K562 (cell line): ENCODE measurements at places on chromosomes 13 and 19. TPM values are rescaled to one million over a fixed set of nuclear protein-coding genes. Genes with fewer than 3 reads are reported as not detected.

The PODNL1 gene
- polyA plus RNA-seq: 0.21 TPM in 1 of 2 replicates, not detected in the other

The ZSCAN4 gene
- not detected in 2 replicates for polyA plus RNA-seq

The CALR3 gene
- polyA plus RNA-seq: not detected in 2 replicates

The SLC5A5 gene
- polyA plus RNA-seq: 0.09 and 0.38 TPM in 2 replicates

The LILRA6 gene
- not detected in 2 replicates for polyA plus RNA-seq

The NDUFB7 gene
- 810 and 833 TPM in 2 replicates for polyA plus RNA-seq

GRCh38 chr13:86877441-86877840, 793.7 kb upstream of the SLITRK5 start:
- no peak for DNase-seq

DNA sequence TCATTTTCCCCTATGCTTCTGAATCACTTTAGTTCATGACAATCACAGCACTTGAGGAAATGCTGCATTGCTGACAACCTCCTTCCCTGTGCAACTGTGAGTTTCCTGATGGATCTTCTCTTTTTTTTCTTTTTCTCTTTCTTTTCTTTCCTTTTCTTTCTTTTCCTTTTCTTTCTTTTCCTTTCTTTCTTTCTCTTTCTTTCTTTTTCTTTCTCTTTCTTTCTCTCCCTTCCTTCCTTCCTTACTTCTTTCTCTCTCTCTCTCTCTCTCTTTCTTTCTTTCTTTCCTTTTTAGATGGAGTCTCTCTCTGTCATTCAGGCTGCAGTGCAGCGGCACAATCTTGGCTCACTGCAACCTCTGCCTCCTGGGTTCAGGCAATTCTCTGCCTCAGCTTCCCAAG, 247.9 kb upstream of the HTR2A start:
- no peak for DNase-seq

- DNase-seq: no peak
These were observed 9.9 kb downstream of the LYL1 start for GRCh38 chr19:13092606-13093235.

- no peak for DNase-seq
These were observed 29.5 kb upstream of the CEBPG start for GRCh38 chr19:33343859-33344572.

DNA sequence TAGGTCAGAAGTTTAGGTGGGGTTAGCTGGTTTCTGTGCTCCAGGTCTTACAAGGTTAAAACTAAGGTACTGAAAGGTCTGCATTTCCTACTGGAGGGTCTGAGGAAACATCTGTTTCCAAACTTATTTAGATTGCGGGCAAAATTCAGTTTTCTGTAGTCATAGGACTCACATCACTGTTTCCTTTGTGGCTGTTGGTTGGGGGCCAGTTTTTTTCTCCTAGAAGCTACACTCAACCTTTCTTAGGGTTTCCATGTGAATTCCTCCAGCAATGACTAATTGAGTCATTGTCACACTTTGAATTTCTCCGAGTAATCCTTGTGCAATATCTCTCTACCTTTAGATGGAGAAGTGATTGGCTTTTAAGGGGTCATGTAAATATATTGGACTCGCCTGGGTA, 773.4 kb upstream of the SLITRK1 start:
- DNase-seq: no peak

DNA sequence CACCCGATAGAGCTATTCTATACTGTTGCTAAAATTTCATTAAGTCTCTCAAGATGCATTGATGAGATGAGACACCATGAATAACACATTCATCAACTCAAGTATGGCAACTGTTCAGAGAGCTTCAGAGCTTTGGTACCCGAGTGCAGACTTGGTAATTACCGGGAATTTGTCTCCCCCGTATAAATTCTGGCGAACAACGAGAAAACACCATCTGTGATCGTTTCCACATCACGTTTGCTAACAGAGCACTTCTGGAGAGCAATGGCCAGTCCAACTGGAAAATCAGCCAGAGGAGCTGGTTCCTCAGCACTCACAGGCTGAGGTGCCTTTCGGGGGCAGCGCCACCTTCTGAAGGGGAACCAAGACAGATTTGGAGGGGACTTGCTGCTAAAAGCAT, 40.2 kb downstream of the SUGP2 start:
- DNase-seq: no peak

GRCh38 chr13:39273953-39274738, 235.9 kb downstream of the NHLRC3 start:
- DNase-seq: no peak

GRCh38 chr13:32310134-32310706, 4.9 kb downstream of the ZAR1L start:
- DNase-seq: peak; percentile 15

GRCh38 chr19:40512473-40513344, 45.9 kb downstream of the SPTBN4 start:
- no peak for DNase-seq

GRCh38 chr19:48997972-48998371, 4.3 kb downstream of the RUVBL2 start:
- peak; percentile 84 for DNase-seq

DNA sequence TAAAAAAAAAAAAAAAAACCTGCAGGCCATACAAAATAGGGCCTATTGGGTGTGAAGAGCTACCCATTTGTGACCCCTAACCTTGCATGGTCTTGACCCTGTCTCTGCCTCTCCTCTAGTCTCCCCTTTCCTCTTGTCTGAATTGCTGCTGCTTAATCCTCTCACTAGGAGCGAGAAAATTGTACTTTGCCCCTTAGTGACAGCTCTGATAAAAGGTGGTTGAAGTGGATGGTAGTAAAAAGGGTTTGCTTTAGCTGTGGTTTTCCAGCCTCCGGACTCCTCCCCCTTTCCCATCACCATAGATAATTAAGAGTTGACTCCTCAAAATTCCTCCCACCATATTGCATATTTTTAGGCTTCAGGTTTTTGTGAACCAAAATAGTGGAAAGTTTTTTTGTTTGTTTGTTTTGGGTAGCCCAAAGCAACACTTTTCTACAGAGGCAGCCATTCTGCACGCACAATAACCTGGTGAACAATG, 23.5 kb downstream of the ACTN4 start:
- peak; percentile 51 for DNase-seq

GRCh38 chr19:39915848-39916215, 18.6 kb downstream of the FCGBP start:
- peak; percentile 5 for DNase-seq
